Stimulated activated CD4-positive, alpha-beta T cell treated with anti-CD3 and anti-CD28 coated beads, Interleukin-12 subunit alpha, Interleukin-12 subunit beta, amount 100 ng/mL, for 4 hours (primary cell): ENCODE measurements at places on chromosomes 6 and 20.

GRCh38 chr6:107488875-107489635 lies 862 bp upstream of the SOBP start:
- peak; percentile 12 for DNase-seq

- peak; percentile 91 for DNase-seq
These were observed at the start of gene NQO2 for GRCh38 chr6:2999618-3000557. TSS of gene NQO2 (plus strand) at chr6:2999894. CDS start at chr6:3006553, 6,659 bp downstream.

GRCh38 chr6:11094411-11094851 lies 797 bp downstream of the SMIM13 start:
- peak; percentile 32 for DNase-seq

GRCh38 chr20:20488388-20488787 lies 120.5 kb downstream of the INSM1 start:
- DNase-seq, result no peak

- no peak for DNase-seq
These were observed 59.2 kb downstream of the DAAM2 start for GRCh38 chr6:39851331-39851730.

DNA sequence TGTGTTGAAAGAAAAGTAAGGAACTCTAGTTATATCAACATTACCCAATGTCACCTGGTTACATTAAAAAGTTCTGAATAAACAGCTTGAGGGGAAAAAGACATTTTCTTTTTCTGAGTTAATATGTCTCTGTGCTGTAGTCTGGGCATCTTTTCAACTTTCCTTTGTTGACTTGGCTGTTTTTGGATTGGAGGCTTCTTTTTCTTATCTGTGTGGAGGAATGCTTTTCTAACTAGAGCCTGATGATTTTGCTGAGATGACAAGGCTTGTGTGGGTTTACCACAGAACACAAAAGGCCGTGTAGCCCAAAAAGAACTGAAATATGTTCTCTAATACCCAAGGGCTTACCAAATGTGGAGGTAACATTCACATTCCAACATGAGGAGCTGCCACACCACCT lies 161.8 kb downstream of the KCNQ5 start:
- no peak for DNase-seq

GRCh38 chr6:34130862-34131261 lies 15.0 kb downstream of the GRM4 start:
- DNase-seq, result no peak

DNA sequence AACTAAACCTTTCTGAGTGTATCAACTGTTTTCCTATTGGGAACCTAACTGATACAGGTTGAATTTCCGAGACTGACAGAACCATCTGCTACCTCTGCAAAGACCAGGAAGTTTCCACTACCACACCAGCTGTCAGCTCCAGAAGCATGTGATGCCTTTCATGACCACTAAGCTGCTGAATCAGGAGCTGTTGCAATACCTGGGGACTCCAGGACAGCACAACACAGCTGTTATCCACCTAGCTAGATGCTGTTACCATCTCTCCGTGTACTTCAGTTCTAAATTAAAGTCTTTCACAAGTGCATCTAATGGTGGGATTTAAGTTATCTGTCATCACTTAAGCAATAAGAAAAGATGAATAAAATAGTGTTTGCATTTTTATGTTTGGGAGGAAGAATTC lies 158.2 kb upstream of the IMPG1 start:
- DNase-seq, result no peak

GRCh38 chr6:46628976-46629375 lies 23.6 kb downstream of the CYP39A1 start:
- DNase-seq, result no peak

GRCh38 chr6:118080547-118080946 lies 173.5 kb downstream of the SLC35F1 start:
- no peak for DNase-seq

DNA sequence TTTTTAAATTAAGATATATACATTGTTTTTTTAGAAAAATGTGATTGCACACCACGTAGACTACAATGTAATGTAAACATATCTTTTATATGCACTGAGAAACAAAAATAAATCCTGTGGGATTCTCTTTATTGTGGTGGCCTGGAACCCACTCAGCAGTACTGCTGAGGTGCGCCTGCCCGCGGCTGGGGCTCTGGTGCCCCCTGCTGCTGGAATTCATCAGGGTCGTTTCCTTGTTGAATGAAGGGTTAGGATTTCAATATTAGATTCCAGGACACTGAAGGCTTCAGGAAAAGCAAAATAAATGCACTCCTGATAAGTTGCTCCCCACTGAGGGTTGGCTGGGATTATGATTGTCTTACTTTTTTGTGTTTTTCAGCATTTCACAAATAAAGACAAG lies 175.8 kb upstream of the GGTLC1 start:
- DNase-seq, result peak; percentile 12

- no peak for DNase-seq
These were observed 12.4 kb downstream of the DAAM2 start for GRCh38 chr6:39804466-39805065.

DNA sequence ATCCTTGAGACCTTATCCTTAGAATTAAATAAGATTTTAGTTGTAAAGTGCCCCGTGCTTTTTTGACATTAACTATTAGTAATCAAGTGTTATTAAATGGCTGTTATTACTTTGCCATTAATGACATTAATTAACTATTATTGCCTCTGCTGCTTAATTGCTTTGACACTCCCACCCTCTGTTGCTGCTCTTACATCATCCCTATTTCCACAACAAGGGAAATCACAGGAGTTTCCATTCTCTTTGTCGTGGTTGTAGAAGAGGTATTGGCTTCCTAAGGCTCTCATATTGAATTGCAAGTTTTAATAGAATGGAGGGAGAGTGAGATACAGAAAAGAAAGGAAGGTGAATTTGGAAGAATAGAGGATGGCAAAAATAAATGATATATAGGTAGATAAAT lies 545.8 kb downstream of the MMUT start:
- DNase-seq, result no peak

GRCh38 chr20:3603108-3603507 lies 60.1 kb downstream of the GFRA4 start:
- DNase-seq, result no peak

DNA sequence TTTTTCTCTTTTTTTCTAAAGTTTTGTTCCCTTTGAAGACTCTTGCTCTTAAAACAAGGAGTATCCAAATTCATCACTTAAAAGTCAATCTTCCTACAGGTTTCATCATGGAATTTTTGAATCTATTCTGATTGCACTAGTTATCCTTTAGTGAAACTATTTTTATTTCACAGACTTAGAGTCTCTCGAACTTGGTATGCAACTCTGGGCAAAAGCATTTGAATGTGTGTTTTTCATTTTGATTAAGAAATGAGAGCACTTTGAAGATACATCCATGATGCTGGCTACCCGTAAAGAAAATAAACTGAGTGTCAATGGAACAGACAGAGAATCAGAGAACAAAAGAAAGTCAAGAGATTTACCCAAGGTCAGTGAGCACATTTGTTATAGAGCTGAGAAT lies 586.5 kb downstream of the EPM2A start:
- no peak for DNase-seq

GRCh38 chr6:52736145-52736544 lies 27.1 kb downstream of the GSTA2 start:
- DNase-seq, result no peak

DNA sequence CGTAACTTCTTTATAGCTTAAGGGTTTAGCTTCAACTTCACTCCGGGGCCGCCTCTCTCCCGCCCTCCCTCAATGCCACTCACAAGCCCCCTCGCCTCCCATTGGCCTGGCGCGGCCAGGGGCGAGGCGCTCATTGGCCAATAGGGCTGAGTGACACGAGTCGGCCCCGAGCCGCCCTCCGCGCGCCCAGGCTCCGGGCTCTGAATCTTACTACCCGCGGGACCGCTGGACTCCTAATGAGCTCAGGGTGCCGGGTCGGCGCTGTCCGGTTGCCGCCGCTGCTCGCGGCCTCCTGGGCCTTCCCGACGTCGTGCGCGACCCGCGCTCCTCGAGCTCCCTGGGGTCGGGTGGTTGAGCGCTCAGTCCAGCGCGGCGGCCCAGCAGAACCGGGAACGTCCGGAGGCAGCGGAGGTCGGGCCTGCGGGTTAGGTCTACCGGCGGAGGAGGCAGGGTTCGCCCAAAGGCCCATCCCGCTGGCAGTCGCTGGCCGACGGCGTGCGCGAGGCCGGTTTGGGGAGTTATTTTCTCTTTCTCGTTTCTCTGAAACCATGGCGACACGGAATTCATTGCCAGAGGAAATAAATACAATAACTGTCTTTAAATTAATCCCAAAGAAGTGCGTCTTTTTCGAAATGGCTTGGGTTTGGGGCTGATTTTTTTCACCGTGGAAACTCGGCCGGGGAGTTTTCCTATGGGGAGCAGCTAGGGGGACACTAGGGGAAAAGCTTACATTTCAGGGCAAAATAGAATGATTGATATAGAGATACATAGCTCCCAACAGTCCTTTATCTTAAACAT lies at the start of gene SIM1:
TSS of gene SIM1 (minus strand) at position 19 of the 798 bp plus-strand sequence. CDS start 1,453 bp downstream, outside the sequence.
- DNase-seq, result no peak

DNA sequence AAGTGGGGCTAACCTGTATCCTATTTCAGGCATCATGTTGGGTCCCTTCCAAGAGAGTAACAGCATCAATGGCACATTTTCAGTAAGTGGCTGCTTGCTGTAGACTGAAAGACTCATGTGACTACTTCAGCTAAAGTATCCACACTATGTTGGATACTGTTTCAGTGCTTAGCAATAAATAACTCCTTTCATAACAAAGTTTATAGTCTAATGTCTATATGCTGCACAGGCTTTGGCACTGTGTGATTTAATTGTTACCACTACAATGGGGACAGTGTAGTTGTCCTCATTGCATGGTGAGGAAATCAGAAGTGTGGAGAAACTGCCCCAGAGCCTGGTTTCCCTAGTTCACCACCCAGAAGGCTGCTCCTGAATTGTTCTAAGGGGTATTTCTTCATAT lies 318.0 kb upstream of the PTCHD4 start:
- no peak for DNase-seq

DNA sequence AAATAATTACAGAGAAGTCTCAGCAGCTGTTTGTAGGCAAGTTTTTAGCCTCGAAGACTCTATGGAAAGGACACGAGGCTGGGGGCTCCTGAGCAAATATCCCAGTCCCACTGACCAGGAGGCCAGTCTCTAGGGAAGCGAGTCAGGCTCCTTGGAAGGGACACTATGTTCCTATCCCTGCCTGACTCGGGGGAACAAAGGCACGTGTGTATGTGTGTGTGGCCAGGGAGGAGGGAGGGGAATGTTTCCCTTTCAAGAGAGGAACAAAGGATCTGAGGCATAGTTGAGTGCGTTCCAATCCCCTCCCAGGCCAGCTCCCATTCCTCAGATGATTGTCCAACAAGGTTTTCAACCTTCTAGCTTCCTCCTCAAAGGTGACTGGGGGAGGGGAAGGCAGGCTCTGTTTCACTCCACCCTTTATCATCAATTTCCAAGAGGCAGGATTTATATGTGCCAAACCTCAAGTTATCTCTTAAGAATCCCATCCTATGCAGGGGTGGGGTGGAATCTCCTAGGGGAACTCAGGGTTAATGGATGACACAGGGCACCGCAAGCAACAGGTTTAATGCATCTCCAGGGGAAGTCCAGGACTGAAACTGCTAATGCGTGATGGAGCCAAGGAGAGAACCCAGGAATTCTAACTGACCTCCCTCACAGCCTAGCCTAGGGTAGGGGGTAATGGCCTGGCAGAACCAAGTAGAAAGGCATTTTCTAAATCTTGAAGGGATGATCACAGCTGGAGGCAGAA lies 9.9 kb downstream of the BCL2L1 start:
- DNase-seq, result no peak
